ENCODE measurements at places on chromosomes 4 and X.

GRCh38 chrX:13142891-13143290 is 98.5 kb upstream of the FAM9C start:
- no peak for DNase-seq

DNA sequence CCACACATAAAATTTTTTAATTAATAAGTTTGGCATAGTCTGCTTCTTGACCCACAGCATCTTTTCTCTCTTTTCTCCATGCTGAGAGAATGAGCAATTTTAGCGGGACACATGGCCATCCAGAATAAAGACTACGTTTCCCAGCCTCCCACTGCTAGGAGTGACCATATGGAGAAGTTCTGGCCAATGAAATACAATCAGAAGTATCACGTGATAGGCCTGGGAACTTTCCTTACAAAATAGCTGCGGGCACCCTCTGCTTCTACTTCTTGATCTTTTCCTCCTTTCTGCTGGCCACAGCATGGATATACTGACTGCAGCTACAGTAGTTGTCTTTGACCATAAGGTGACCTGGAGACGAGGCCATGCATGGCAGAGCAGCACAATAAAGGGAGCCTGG is 348.0 kb downstream of the BCOR start:
- no peak for DNase-seq

- DNase-seq = peak; percentile 91
Observed at GRCh38 chr4:87220094-87220822, at the start of gene KLHL8. Gene KLHL8 (minus strand): TSS chr4:87220618. CDS start chr4:87195539, 25,079 bp downstream.

DNA sequence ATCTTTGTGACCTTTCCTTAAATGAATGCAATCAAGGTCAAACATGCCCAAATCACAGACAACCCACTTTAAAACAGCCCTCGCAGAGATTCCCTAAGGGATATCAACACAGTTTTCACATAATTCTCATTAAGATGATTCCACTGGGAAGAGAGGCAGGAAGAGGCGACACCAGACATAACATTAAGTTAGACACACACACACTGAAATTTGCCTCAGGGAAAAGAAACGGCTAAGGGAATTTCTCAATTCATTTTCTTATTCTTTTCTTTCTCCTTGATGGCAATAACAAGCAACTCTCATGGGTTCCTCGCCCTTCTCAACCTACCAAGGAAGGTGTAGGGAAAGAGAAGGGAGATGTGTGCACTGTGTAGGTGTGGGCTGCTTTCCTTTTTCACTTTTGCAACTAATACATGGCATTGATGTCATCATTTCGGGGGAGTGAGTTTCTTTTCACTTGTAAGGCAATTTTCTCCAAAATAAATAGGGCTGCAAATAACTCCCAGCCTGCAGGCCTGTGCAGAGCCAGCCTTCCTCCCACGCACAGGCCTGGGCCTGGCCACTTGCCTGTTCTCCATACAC is 41.4 kb downstream of the SOD3 start:
- DNase-seq = no peak

DNA sequence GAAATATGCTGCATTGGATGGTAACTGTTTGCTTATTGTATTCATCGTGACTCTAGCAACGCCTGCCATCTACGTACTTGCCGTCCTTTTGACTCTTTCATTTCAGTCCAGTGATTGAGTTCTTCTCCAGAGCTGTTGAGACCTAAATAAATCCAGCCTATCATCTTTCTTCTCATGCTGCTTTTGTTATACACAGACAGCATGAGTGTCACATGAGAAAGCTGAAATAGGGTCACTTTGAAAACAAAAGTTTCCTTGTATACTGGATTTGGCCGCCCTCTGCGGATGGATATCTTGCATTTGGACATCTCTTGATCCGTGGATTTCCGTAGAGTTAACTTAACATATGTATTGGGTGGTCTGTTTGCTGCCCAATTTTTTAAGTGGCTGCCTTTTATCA is 67.2 kb downstream of the TMPRSS11F start:
- no peak for DNase-seq

All from activated T-cell treated with anti-CD3 and anti-CD28 coated beads, Interleukin-2, amount 50 U/mL, for 1 hour (primary cell).